ENCODE measurements at places on chromosomes 16 and 17.

- DNase-seq, result no peak
These were observed 12.8 kb upstream of the CBX8 start for GRCh38 chr17:79809530-79810129.

GRCh38 chr17:45410144-45411091, 22.3 kb downstream of the ARHGAP27 start:
- no peak for DNase-seq

DNA sequence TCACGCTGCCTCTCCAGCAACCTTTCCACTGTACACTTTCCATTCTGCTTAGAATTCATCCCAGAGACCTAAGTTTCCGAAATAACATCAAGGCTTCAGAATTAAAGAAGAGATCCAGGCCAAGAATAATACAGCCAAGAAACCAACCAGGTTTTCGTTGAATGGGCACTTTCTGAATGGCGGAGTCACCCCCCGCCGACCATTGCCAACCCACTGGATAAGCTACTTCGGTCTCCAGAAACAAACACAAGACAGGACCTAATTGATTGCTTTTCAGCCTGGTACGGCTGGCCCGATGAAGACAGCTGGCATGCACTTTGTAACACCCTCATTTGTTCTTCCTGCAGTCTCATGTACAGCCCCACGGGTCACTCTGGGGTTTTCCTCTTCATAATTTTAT, 308.1 kb upstream of the ZFHX3 start:
- DNase-seq, result no peak

DNA sequence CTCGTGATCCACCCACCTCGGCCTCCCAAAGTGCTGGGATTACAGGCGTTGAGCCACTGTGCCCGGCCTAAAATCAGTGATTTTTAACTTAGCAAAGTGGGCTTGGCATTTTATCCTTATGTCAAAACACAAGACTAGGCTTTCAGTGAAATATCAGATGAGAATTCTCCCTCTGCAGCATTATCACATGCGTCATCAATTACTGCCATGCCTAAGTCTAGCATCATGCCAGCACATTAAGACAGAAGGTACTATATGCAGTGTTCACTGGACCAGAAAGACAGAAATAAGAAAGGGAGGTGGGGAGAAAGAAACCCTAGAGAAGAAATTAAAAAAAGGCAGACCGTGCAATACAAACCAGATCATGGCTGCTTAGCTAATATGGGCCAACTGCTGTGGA, 29.8 kb downstream of the GPATCH8 start:
- DNase-seq, result no peak

DNA sequence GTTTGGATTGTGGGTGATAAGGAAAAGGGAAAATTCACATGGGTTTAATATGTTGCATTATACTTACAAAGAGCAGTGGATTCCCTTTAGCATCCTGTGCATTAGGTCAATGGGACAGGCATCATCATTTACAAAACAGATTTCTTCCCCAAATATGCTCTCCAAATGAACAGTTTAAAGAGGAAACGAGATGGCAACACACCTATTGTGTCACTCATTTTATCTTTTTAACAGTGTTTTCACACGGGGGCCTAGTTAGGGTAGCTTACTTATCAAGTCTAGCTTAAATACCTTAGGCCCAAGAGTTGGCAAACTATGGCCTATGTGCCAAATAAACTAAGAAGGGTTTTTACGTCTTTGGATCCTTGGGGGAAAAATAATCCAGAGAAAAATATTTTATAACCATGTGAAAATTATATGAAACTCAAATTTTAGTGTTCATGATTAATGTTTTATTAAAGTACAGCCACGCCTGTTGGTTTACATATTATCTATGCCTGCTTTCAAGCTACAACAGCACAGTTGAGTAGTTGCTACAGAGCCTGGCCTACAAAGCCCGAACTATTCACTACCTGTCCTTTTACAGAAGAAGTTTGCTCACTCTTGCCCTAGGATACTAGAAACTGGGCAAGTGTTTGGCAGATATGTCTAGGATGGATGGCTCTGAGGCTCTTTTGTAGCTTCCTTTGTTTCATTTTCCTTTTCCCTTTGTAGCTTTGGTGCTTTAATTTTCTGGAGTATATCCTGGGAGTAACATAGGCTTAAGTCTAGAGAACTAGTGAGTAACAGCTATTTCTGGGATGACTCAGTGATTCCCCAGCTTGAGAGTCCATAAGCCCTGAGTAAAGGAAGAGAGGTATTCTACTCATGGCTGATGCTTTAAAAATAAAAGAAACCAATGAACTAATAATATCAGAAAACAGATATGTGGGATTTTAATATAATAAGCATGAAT, 12.4 kb downstream of the NUP93 start:
- no peak for DNase-seq

- DNase-seq, result no peak
These were observed 3.2 kb upstream of the SLC47A2 start for GRCh38 chr17:19719355-19720209.

DNA sequence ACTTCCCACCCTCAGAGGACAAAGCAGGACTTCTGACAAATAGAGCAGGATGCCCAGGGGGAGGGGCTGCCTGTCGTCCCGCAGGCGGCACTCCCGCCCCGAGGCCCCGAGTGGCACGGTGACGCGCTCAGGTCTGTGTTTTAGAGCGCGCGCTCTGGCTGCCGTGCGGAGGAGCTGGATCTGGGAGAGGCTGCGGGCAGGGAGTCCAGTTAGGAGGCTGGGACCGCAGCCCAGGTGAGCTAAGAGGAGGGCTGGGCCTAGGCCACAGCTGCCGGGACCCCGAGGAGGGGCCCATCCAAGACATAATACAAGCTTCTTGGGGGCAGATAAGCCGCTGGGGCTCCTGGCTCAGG, 6.4 kb downstream of the DOC2A start:
- DNase-seq, result no peak

All from HuH-7.5 (cell line).